ENCODE measurements at places on chromosomes 2 and 18.

DNA sequence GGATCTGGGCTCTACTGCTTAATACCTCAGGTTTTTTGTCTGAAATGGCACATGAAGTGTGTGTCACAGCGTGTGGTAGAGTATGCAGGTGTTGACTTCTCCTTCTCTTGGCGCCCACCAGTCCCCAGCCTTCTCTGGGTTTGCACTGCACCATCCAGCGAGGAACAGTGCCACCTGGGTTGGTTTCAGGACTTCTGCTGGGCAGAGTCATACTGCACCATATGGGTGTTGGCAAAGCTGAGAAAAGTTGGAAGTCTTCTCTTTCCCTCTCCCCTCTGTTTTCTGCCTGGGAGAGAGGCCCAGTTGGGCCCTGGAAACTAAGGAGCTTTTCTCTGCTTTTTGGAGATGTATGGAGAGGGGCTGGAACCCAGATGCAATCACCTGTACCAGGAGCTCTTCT lies 43.8 kb downstream of the TMEM185B start:
- H3K27me3 ChIP-seq = no peaks in the 10 kb centered on the region
- H3K27ac ChIP-seq = no peak overlapping the region
- peaks cover 3% of the 10 kb centered on the region for H3K4me1 ChIP-seq
- no peak for DNase-seq

DNA sequence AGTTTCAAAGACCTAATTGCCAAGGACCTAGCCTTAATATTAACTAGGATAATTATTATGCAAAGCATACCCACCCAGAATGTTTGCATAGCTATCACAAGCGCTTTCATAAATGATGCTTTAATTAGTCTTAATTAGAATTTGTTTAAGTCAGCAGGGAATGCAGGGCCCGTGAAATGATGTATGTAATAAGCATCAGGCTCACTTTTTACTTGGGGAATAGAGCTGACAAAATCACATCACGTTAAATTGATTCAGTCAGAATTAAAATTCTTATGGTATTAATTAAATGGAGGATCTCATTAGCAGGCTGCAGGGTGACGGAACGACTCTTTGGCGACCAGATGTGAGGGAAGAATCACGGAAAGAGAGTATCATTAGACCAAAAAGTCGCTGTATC lies 264.5 kb downstream of the GPD2 start:
- DNase-seq = no peak
- H3K27me3 ChIP-seq = no peaks in the 10 kb centered on the region
- no peaks in the 10 kb centered on the region for H3K36me3 ChIP-seq
- no peak overlapping the region for H3K4me3 ChIP-seq
- H3K27ac ChIP-seq = no peak overlapping the region

GRCh38 chr2:1769703-1770422 lies 25.5 kb upstream of the PXDN start:
- no peaks in the 10 kb centered on the region for H3K27me3 ChIP-seq
- H3K27ac ChIP-seq = no peak overlapping the region
- H3K36me3 ChIP-seq = no peaks in the 10 kb centered on the region
- no peak overlapping the region for H3K4me3 ChIP-seq

DNA sequence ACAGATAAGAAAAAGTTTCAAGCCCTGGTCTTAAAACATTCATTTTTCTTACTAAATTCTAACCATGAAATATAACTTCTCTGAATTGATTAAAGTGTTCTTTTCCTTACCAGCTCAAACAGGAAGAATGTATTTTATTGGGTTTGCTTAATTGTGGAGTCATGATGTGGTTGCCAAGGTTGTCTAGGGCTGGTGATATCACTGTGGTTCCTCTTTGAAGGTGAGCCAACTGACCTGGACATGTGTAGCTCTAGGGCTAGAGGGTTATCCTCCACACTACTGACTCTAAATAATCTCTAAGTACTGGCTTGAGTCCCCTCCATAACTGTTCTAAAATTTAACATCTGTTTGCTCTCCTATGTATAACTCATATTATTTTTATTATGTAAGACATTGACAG lies 529.6 kb downstream of the PIK3C3 start:
- no peak overlapping the region for H3K27ac ChIP-seq
- H3K27me3 ChIP-seq = no peaks in the 10 kb centered on the region
- no peak for DNase-seq
- no peaks in the 10 kb centered on the region for H3K4me1 ChIP-seq
- no peak overlapping the region for H3K4me3 ChIP-seq
- no peaks in the 10 kb centered on the region for H3K36me3 ChIP-seq

DNA sequence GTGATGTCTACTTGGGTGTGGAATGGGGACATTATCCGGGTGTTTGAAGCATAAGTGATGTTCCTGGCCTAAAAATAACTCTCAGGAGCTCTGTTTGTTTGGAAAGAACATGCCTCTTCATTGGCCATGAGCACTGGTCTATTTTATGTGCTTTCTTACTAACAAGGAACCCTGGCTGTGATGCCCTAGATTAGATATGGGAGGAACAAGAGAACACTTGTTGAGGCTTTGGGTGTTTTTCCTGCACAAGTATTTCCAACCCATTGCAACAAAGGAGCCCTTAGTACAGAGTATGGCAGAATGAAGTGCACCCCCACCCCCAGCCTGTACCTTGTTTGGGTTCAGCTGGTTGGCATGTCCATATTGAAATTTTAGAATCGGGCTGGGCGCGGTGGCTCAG lies 95.9 kb downstream of the SLC4A3 start:
- H3K27me3 ChIP-seq = no peaks in the 10 kb centered on the region
- no peak overlapping the region for H3K27ac ChIP-seq
- no peaks in the 10 kb centered on the region for H3K36me3 ChIP-seq
- H3K4me1 ChIP-seq = peaks cover 5% of the 10 kb centered on the region
- DNase-seq = no peak

DNA sequence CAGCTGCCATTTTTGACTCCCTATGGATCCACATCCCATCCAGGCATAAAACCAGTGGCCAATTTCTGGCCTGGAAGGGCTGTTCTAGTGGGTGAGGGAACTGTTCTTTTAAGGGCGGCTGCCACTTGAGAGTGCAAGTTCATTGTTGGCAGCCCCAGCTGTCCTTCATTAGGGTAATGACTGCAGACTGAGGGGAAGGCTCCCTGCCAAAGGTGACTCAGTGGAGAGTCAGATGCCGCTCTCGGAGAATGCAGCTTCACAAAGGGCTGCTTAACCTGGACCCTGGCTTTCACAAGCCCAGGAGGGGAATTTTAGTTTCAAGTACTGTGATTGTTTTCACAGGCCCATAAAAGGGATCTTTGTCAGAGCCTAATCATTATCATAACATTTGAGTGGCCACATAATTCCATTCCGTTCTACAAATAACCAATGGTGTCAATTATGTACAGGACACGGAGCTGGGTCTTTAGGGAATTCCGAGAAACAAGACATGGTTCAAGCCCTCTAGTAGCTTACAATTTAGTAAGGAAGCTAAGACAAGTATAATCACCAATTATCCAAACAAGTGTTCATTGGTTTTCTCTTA lies 235.7 kb downstream of the CDCA7 start:
- H3K36me3 ChIP-seq = no peaks in the 10 kb centered on the region
- DNase-seq = no peak
- H3K4me1 ChIP-seq = no peaks in the 10 kb centered on the region
- no peak overlapping the region for H3K27ac ChIP-seq
- no peak overlapping the region for H3K4me3 ChIP-seq
- H3K27me3 ChIP-seq = no peaks in the 10 kb centered on the region

DNA sequence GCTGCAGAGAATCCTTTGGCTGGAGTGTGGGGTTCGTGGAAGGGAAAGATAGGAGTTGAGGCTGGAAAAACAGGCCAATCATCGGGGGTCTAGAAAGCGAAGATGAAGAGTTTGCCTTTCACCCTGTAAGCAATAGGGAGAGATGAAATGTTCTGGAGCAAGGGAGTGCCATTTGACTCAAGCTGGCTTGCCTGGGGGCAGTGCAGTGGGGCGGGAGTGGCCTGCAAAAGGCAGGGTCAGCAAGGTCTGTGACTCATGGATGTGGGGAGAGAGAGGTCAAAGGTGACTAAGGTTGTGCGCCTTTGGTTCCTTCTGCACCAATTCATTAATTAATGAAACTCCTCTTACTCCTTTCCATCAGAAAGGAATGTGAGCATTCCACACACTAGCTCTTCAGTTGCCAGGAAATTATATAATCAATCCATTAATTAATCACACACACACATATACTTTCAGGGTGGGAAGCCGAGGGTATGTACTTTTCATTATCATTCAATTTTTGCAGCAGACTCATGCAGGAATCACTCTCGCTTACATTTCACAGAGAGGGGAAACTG lies 227.6 kb downstream of the MYCN start:
- DNase-seq = peak; percentile 35
- no peak overlapping the region for H3K4me3 ChIP-seq
- peak overlapping the region; percentile 61 for H3K27ac ChIP-seq
- H3K27me3 ChIP-seq = no peaks in the 10 kb centered on the region
- no peaks in the 10 kb centered on the region for H3K36me3 ChIP-seq
- H3K4me1 ChIP-seq = peaks cover 42% of the 10 kb centered on the region

DNA sequence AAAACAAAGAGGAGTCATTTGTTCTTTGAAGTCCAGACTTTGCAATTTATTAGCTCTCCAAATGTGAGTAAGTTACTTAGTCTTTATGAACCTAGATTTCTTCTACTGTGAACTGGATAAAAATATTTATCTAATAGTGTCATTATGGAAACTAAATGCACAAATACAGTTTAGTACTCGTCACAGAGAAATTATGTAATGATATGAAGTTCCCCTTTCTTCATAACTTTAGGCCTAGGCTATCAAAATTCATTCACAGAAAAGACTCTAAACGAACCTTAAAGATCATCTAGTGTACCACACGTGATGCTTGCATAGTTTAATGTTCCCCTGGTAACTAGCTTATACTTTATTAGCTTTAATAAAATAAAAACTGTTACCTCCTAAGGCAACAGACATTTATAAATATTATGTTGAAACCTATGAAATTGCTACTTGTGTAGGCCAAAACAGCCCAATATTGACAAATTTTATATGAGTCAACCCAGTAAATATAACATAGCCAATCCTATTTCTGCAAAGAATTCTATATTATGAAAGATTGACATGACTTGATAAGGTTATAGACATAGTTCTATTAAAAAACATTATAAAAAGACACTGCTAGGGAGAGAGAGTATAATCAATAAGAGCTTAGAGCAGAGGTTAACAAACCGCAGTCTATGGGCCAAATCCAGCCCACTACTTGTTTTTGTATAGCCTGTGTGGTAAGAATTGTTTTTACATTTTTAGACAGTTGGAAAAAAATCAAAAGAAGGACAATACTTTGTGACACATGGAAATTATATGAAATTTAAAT lies 44.9 kb upstream of the ITPRID2 start:
- no peak for DNase-seq
- H3K27ac ChIP-seq = no peak overlapping the region
- no peaks in the 10 kb centered on the region for H3K36me3 ChIP-seq
- H3K4me3 ChIP-seq = no peak overlapping the region
- H3K27me3 ChIP-seq = no peaks in the 10 kb centered on the region

- no peaks in the 10 kb centered on the region for H3K4me1 ChIP-seq
- H3K27ac ChIP-seq = no peak overlapping the region
- no peaks in the 10 kb centered on the region for H3K36me3 ChIP-seq
- no peak for DNase-seq
- H3K4me3 ChIP-seq = no peak overlapping the region
Measured at GRCh38 chr2:227799202-227799601, 14.4 kb upstream of the CCL20 start.

GRCh38 chr2:217066510-217067270 lies 206.8 kb upstream of the TNP1 start:
- no peaks in the 10 kb centered on the region for H3K27me3 ChIP-seq
- no peak for DNase-seq
- H3K4me1 ChIP-seq = peaks cover 32% of the 10 kb centered on the region
- no peak overlapping the region for H3K27ac ChIP-seq

- H3K36me3 ChIP-seq = no peaks in the 10 kb centered on the region
- no peak overlapping the region for H3K27ac ChIP-seq
- peaks cover 13% of the 10 kb centered on the region for H3K4me1 ChIP-seq
- DNase-seq = peak; percentile 92
- no peak overlapping the region for H3K4me3 ChIP-seq
Measured at GRCh38 chr2:219057709-219058540, 2.8 kb downstream of the IHH start.

DNA sequence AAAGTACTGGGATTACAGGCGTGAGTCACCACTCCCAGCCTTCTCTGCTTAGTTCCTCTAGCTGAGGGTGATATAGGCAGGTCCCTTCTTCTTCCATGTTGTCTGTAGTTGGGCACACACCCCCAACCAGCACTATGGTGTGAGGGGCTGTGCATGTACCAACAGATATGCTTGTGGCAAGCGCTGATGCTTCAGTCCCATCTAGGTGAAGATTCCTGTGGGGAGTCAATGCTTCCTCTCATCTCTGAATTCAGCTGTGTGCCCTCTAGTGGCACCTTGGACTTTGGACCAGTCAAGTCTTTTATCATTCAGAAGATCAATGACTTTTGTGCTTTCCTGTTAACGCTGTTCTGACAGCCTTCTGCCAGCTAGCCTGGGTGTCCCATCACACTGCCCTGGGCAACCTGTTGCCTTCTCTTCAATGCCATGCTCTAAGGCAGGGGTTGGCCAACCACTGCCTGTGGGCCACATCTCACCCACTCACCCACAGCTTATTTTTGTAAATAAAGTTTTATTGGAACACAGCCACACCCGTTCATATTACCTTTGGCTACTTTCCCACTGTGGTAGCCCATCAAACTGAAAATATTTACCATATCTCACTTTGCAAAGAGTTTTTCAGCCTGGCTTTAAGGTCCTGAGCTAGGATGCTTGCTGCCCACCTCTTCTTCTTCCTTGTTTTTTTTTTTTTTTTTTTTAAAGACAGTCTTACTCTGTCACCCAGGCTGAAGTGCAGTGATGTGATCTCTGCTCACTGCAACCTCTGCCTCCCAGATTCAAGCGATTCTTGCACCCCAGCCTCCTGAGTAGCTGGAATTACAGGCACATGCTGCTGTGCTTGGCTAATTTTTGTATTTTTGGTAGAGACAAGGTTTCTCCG lies 51.0 kb downstream of the NPAS2 start:
- H3K27me3 ChIP-seq = no peaks in the 10 kb centered on the region
- H3K4me1 ChIP-seq = peaks cover 6% of the 10 kb centered on the region
- no peak overlapping the region for H3K4me3 ChIP-seq
- DNase-seq = peak; percentile 32
- H3K36me3 ChIP-seq = no peaks in the 10 kb centered on the region
- H3K27ac ChIP-seq = no peak overlapping the region

- DNase-seq = no peak
- no peaks in the 10 kb centered on the region for H3K27me3 ChIP-seq
- H3K4me3 ChIP-seq = no peak overlapping the region
- H3K36me3 ChIP-seq = no peaks in the 10 kb centered on the region
Measured at GRCh38 chr2:59745085-59745484, 808.4 kb downstream of the BCL11A start.

DNA sequence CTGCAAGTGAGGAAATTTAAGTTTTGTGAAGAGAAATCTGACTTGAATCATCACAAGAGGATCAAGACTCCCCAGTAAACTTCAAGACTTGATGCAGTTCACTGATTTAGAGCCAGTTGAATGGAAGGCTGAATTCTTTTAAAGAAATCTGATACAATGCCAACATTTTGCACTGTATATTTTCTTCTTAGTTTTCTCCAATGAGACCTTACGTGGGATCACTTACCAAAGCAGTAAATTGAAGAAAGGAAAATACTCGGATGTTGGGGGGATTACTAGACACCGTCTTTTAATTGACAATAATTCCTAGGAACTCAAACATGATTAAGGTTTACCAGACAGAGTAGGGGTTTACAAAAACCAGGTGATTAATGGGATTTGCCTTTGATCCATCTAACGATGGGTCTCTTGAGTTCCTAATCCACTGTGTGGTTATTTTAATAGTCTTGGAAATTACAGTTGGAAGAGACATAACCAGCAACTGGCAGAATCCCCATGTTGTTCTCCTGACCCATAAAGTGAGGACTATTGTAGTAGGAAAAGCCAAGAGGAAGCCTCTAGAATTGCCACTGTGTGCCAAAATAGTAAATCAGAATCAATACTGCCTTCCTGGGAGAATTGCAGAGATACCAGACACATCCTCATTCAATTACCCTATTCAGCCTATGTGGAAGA lies 354.5 kb downstream of the PID1 start:
- no peaks in the 10 kb centered on the region for H3K4me1 ChIP-seq
- no peak overlapping the region for H3K27ac ChIP-seq
- H3K36me3 ChIP-seq = no peaks in the 10 kb centered on the region
